Astrocyte of the spinal cord (primary cell): ENCODE measurements at places on chromosomes 7 and 10.

DNA sequence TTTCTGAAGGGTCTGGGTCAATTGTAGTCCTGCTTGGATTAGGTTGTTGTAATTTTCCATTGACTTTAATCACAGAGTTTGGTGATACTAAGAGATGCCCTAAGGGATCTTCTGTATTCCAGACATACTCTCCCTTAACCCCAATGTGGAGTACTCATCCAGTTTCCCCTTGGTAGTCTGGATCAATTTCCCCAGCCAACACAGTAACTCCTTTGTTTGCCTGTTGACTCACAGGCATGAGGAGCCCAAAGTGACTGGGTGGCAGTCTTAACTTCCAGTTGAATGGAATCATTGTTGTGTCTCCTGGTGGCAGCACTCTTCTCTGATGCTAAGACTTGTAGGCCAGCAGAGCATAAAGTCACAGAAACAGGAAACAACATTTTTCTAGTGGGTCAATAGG lies 41.5 kb upstream of the PIK3CG start:
- no peak for DNase-seq

DNA sequence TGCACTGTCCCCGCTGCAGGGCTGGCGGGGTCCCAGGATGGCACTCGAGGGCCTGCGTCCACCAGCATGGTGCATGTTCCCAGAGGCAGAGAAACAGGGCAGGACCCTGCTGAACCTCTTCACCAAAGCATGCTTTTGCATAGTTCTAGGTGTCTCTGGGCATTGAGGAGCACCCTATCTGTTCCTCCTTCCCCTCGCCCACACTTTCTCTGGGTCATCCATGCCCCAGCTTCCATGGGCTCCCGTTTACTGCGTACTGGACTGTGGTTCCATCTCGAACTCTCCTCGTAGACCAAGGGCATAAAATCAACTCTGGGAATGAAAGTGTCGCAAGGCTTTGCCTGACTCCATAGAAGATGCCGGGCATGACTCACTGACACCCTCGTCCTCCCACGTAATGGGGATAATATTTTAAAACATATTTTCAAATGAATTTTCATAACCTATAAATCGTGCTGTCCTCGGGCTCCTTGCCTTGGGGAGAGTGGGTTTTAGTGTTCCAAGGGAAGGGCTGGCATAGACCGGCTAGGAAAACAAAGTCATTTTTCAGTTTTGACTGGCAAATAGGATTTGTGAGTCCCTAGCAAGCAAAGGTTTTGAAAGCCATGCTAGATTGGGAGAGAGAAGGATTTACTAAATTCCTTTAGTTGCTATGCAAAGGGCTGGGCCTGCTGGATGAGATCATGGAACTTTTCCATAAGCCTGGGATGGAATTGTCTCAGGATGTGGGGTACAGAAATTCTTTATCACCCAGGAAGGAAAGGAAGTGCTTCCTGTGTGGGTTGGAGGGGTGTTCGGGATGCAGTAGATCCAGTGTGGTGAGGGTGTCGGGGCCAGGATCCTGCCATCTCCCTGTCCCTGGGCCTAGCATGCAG lies 498.7 kb upstream of the MKI67 start:
- no peak for DNase-seq

DNA sequence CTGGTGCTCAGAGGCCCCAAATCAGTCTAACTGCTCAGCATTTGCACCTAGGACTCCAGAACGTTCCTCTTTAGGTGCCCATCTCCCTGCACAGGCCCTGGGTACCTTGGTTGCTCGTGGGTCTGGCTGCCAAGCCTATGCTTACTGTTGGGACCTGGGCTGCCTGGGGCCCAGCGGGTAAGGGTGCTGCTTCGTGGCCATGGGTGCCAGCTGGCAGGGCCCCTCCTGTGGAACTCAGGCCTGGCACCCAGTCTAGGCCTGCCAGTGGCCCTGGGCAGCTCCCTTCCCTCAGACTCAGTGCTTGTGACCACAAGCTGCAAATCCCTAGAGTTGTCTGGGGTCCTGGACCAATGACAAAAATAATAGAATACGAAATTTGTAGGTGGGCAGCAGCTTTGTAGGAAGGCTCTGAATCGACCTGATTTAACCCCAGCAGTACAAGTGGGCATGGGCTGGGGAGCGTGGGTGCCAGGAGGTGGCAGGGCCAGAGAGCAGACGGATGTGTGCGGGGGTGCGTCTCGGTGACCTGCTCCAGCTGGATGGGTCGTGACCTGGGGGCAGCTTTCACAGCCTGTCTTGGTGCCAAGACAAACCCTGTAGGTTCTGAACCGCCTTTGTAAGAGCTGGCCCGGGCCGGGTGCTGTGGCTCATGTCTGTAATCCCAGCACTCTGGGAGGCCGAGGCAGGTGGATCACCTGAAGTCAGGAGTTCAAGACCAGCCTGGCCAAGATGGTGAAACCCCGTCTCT lies 69.7 kb downstream of the MKI67 start:
- DNase-seq: no peak

- no peak for DNase-seq
These were observed 85.2 kb downstream of the RNLS start for GRCh38 chr10:88497913-88498312.

GRCh38 chr7:76386691-76387260 lies 22.7 kb downstream of the SSC4D start:
- peak; percentile 13 for DNase-seq

DNA sequence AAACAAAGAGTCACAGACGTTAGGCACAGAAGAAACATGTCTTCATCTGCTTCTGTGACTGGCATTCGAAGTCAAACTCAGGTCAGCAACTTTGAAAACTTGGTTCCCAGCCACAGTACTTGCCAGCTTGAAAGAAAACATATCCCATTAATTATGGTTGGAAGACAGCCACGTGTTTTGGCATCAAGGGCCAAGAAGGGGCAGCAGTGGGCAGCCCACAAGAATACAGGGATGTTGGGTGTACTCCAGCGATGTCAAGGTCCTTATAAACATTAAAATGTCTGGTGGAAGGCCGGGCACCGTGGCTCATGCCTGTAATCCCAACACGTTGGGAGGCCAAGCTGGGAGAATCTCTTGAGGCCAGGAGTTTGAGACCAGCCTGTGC lies 29.5 kb downstream of the JCAD start:
- no peak for DNase-seq

- peak; percentile 16 for DNase-seq
These were observed 9.3 kb upstream of the HUS1 start for GRCh38 chr7:47988496-47989386.

GRCh38 chr7:15317215-15317614 lies 244.6 kb downstream of the AGMO start:
- DNase-seq: no peak

GRCh38 chr10:6936931-6937330 lies 356.9 kb upstream of the PRKCQ start:
- no peak for DNase-seq

DNA sequence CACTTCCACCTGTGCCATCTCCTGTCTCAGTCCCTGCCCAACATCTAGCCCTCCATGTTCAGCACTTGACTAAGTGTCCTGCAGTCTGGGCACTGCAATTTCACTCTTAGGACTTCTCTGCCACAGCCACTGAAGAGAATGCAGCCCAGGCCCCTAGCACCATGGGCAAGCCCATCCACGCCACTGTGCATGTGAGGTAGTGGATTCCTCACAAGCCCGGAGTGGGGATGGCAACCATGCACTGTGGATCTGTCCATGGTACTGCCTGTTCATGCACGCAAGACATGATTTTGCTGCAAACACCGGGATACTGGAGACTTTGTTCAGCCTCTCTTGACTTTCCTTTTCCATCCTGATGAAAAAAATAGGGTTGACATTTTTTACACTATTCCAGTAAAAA lies 12.3 kb downstream of the DDC start:
- peak; percentile 51 for DNase-seq

DNA sequence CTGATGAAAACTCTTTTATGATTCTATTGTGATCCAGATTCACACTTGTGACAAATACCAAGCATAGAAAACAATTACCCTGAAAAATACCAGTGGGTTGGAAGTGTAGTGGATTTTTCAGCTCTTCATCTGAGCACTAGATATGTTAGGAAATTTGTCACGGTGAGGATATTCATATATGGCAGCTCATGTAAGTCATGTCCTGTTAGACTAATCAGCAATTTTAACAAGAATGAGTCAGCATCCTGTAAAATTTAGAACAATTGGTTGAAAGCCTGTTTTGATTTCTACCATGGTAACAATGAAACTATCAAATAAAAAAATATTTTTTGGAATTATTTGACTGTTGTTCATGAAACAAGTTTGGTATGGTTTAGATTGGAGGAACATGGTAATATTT lies 334.3 kb downstream of the CACNA2D1 start:
- peak; percentile 41 for DNase-seq

- no peak for DNase-seq
These were observed 98.9 kb upstream of the TCF7L2 start for GRCh38 chr10:112851181-112851580.

DNA sequence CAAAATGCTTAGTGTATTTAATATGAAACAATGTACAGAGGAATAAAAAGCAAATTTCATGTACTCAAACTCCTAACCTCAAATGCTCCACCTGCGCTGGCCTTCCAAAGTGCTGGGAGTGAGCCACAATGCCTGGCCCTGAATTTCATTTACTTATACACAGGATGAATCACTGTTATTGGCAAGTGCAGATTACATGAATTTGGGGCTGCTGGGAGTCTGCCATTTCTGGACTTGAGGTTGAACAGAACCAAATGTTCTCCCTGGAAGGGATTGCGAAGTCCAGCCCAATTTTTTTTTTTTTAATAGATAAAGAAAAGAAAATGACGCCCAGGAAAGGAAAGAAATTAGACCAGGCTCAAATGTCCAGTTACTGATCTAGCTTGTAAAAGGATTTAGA lies 6.8 kb upstream of the CSTF2T start:
- peak; percentile 50 for DNase-seq

- no peak for DNase-seq
These were observed 253.6 kb downstream of the GRID1 start for GRCh38 chr10:86113044-86113443.

DNA sequence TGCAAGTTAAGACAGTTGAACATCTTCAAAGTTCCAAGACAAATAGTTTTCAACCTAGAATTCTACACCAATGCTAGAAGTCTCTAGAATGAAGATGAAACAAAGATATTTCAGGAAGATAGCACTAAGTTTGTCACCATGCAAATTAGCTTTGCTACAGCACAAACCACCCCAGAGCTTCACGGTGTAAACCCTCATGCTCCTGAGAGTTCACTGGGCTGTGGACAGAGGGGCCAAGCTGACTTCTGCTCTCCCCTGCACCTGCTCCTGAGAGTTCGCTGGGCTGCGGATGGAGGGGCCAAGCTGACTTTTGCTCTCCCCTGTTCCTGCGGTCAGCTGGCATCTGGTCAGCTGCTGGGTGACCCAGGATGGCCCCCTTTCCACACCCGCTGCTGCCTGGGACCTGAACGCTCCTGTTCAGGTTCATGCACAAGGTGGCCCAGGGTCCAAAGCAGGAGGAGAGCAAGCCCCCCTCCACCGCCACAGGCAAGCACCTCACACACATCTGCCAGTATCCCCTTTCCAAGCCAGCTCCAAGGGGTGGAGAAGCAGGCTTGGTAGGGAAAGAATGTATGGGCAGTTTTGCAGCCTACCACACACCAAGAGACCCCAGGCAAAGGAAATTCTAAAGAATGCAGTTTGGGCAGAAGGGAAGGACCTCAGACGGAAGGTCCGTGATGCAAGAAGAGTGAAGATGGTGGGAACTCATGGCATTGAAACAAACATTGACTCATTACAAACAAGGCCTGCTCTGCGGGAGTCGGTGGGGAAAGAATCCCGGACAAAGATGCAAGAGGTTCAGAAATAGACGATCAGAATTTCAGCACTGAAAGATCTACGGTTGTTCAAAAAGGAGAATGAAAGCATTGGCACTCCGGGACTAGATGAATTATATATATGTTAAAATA lies 137.8 kb upstream of the PPP2R2D start:
- no peak for DNase-seq

DNA sequence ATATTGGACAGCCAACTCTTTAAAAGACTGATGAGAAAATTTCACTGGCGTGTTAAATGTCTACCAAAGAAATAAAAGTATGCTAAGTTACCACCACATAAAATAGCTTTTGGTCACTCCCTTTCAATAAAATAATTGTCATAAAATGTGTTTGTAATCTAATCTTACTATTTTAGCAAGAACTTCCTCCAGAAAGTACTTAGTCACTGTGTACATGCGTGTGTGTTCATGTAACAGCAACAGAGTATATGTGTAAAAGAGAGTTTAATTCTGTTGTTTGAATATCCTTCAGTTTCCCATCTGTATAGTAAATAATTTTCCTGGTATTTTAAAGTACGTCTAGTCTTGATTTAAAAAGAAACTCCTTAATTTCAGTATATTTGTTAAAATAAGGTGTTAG lies 35.0 kb upstream of the WASL start:
- DNase-seq: no peak

GRCh38 chr10:25078658-25079431 lies 62.4 kb downstream of the THNSL1 start:
- DNase-seq: no peak

DNA sequence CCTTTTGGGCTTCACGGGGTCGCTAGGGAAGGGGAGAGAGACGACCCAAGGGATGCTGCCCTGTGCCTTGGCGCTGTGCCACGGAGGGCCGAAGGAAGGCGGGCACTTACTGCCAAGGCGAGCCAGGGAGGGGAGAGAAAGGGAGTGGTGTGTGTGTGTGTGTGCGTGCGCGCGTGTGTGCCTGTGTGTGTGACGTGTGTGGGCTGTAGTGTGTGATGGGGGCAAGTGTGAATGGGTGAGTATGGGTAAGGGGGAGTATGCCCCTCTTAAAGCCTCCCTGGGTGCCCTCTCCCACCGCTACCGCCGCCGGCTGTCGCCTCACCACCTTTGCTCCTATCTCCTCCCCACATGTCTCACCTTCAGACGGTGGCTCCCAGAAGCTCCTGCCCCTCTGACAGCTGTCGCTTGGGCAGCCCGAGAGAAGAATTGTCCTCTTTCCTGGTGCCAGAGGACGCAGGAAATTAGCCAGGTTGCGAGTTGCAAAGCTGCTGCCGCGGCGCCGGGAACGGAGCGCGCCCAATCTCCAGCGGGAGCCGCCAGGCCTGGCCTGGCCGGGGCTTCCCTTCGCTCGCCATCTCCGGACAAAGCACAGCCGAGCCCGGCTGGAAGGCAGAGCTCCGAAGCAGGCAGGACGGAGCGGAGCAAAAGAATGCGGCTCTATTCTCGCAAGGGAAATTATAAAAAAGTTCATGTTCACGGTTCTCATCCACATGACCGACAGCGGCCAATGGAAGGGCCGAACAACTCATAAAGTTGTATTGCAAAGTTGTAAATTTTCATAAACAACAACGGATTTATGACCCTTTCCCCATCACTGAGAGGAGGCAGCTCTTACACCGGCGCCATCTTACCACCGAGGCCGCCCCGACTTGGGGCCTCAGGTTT lies at the start of gene HOXA3:
HOXA3 (minus strand) TSS at position 653 of the 885 bp plus-strand sequence. CDS start 41,943 bp downstream, outside the sequence.
- peak; percentile 79 for DNase-seq

GRCh38 chr10:130371666-130372065 lies 235.5 kb downstream of the GLRX3 start:
- DNase-seq: no peak

DNA sequence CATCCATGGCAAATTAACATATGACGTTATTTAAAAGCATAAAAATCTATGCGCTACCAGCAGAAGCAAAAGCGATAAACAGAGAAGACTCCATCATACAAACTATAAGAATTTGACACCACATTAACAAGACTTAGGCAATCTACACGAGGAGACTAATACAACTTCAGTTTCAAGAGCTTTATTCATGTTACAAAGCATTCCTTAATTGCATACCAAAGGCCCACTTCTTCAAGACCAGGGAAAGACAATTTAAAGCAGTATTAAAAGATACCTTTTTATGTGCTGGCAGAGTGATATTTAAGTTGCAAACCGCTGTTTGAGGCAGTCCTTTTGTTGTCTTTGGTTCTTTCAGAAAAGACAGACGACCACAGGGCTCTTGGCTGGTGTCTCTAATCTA lies 176.0 kb upstream of the CCDC6 start:
- DNase-seq: no peak
